Tibial nerve (tissue), 4 donors: ENCODE measurements at places on chromosomes 4 and X. TPM values are rescaled to one million over a fixed set of nuclear protein-coding genes. Genes with fewer than 3 reads are reported as not detected.

- DNase-seq, result no peak
Observed at GRCh38 chrX:20666331-20666730, 399.6 kb upstream of the RPS6KA3 start.

DNA sequence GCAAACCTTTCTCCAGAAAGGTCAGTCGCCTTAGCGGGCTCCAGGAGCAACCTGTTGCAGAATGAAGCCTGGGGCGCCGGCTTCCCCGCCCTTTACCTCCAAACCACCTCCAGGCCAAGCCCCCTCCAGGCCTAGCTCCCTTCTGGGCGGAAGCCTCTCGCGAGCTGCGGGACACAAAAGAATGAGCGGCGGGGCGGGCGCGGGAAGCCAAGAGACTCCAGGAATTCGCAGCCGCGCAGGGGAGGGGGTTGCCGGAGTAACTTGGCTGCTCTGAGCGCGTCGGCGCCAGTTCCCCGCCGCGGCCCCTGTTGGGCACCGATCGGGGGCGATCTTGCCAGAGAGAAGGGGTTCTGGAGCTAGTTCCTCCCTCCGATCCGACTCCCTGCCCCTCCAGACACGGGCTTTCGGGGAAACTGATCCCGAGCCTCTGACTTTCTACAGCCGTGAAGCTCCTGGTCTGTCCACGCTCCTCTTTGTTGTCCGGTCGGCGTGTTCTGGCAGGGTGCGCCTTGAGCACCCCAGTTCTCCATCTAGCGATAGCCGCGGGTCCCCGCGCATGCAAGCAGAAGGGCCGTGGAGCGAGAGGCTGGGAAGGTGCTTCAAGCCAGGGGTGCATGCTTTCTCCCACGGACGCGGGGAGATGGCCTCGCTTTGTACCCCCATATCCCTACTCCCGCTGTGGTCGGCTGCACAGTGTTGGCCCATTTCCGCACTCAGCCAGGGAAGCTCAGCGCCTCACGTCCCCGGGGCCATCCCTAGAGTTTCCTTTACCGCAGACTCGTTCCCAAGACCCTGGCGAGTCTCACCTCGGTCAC lies 1.2 kb downstream of the PROM1 start:
- DNase-seq, result no peak

DNA sequence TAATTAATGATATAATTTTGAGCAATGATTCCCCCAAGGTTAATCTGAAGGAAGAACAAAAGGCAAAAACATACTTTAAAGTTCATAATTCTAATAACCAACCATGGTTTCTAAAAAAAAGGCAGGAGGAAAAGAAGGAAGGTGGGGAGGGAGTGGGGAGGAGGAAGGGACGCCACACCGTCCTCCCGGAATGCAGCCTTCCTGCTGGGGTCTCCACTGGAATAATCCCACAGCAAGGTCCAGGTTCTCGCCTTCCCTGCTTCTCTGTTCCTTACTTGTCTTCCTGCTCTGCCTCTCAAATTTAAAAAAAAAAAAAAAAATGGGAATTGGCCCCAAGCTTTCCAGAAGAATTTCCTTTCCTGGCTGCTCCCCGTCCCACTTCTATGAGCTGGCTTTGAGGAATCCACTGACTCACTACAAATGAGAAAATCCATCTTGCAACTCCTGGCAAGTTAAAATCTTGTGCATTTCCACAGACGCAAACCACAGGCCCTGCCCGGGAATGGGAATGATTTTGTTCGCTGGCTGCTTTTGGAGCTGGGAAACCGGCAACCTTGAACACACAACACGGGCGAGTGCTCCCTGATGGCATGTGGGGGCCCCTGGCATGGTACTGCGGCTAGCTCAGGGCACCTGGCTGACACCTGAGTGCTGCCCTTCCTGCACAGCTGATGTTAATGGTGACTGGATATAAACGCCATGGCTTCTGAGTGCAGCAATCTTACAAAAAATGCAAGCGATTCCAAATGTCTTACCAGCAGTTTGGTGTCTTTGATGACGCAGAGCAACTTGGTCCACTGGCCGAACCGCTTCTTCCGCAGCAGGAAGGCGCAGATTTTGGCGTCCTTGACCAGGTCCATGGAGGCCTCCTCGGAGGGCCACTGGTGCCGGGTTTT lies 97.0 kb downstream of the AFAP1 start:
- no peak for DNase-seq

- no peak for DNase-seq
Observed at GRCh38 chrX:132908891-132909290, 49.5 kb downstream of the HS6ST2 start.

- no peak for DNase-seq
Observed at GRCh38 chr4:101198682-101199339, 148.5 kb downstream of the PPP3CA start.

G3BP2 gene
- 53.4 TPM for total RNA-seq

PRRG3 gene
- total RNA-seq, result 55.7 TPM

HTN3 gene
- not detected for total RNA-seq

STOX2 gene
- total RNA-seq, result 20.1 TPM
